ENCODE measurements at places on chromosomes 4 and X.

DNA sequence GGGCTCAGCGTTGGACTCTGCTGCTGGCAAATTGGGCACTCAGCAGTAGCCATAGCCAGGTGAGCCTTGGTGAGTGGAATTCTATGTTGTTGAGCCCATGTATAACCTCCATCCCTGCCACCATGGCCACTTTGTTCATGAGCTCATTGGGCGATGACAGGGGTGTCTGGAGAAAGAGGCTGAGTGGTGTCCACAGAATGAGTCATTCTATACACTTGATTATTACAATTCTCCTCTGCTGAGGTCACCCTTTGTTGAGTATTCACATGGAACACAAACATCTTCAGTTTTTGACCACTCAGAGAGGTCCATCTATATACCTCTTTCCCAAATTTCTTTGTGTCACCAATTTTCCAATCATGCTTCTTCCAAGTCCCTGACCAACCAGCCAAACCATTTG is 1341.7 kb downstream of the PCDH7 start:
- DNase-seq, result no peak

DNA sequence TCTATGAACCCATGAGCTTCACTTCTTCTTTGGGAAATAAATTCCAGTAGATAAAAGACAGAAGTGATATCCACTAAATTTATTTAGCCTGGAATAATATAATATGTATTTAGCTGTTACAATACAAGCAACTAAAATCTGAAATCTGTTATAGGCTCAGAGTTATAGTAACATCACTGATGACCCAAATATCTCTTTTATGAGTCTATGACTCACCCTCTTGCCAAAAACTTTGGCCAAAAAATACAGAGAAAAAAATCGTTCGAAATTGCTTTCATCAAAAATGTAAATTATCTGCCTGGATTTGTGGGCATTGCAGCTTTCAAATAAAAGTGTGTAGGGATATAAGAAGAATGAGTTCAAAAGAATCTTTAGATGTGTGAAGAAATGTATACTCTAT is 89.4 kb upstream of the DKK2 start:
- DNase-seq, result no peak

DNA sequence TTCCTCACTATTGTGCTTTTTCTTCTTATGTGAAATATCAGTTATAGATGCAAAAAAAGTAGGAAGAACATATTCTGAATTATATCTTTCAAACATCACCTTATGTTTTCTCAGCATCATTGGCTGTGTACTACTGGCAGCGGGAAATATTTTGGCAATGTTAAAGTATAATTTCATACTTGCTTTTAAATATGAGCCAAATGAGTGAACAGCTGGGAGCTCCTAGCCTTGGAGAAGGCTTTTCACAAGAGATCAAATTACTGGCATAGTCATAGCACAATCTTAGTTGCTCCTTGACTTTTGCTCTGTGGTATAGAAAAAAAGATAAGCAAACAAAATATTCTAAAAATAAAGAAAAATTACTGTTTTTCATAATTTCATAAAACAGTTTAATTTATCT is 1575.8 kb upstream of the PABPC4L start:
- no peak for DNase-seq

DNA sequence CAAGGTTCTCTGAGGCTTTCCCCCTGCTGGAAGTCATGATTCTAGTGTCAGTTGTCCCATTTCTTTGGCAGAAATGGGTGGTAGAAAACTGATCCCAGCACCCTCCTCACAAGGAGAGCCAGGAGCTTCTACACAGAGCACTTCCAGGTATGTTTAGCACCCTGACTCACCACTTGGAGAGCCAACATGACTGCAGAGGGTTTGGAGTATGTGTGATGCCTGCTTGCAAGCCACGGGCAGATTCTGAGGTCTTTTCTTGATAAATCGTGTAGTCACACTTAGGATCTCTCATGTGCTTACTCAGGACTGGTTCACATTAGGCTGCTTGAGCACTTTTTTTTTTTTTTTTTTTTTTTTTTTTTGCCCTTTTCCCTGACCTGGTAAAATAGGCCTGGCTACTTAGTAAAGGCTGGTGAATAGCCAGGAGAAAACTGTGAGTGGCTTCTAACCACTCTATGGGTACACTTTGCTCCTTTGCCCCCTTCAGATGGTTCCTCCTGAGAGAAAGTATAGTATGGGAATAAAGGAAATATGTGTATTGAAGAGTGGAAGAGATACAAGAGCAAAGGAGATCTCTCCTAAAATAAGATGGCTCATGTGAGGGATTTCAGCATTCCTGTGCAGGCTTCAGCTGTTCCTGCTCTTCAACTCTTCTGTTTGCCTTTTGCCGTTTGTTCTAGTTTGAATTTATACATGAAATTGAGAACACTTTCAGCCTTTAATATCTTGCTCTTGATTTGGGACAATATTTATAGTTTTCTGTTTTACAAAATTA is 103.6 kb downstream of the EMCN start:
- no peak for DNase-seq

GRCh38 chr4:55637272-55637820 is 1.2 kb upstream of the NMU start:
- DNase-seq, result no peak
